ENCODE measurements at places on chromosomes 16 and 17.

GRCh38 chr17:37725601-37726146, 19.2 kb downstream of the HNF1B start:
- DNase-seq, result no peak

DNA sequence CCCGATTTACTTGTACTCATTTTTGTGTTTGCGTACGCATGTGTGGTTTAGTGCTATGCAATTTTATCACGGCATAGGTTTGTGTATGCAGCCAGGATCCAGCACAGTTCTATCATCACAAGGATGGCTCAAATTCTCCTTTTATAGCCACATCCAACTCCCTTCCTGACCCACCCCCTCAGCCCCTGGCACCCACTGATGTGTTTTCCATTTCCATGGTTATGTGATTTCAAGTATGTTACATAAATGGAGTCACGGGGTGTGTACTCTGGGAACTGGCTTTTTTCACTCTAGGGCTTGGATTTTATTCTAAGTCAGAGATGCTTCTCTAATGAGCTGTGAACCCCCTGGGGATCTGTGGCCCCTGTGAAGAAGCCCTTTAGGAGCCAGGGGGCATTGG, 16.8 kb downstream of the IL4R start:
- DNase-seq, result peak; percentile 96

GRCh38 chr16:4082474-4083044, 33.7 kb downstream of the ADCY9 start:
- DNase-seq, result no peak

DNA sequence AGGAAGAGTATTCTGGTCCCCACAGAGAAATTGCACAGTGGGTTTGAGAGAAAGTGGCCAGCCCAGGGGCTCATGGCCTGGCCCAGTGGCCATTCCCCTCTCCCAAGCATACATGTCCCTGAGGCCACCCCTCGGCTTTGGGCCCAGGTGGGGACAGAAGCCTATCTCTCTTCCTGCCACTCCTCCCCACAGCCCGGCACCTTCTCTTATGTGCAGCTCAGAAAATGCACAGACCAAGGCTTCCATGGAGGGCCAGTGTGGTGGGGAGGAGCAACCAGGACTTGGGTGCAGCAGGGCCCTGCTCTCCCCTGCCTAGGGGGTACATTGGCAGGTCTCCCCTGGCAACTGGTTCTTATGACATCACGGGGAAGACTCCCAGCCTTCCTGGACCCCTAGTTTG, at the start of gene C16orf90:
C16orf90 (minus strand) TSS at position 314 of the 400 bp plus-strand sequence; CDS start at position 246, 68 bp downstream.
- no peak for DNase-seq

DNA sequence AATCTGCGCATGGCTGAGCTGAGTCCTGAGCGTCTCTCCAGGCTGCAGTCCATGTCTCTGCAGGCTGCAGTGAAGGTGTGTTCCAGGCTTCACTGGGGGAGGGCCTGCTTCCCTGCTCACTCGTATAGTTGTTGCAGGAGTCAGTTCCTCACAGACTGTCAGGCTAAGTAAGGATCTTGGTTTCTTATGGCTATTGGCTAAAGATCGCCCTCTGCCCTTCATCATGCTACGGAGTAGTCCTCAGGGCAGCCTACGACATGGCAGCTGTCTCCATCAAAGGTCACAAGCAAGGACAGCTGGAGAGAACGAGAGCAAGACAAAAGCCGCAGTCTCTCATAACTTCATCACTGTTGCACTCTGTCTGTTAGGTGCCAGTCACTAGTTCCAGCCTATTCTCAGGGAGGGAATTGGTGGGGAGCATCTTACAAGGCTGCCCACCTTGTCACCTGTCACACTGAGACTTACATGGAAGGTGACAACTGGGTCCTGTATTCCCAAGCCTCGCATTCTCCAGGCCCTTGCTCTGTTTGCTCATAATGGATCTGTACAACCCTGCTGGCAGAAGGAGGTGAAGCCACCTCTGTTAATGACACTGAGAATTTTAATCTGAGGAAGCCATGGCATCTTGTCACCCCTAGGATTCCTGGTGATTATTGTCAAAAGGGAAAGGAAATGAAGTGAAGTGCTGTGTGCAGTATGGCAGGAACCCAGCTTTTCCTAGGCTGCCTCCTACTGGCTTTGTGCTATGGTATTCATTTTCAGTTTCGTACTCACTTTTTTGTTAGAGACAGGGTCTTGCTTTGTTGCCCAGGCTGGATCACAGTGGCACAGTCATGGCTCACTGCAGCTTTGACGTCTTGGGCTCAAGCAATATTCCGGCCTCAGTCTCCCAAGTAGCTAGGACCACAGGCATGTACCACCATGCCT, 43.4 kb downstream of the MFSD11 start:
- no peak for DNase-seq

- DNase-seq, result no peak
Measured at GRCh38 chr17:75698659-75699058, 22.6 kb upstream of the ITGB4 start.

GRCh38 chr17:39739885-39740356, 2.2 kb downstream of the GRB7 start:
- no peak for DNase-seq

- DNase-seq, result no peak
Measured at GRCh38 chr16:11384184-11384955, 39.1 kb downstream of the RMI2 start.

- DNase-seq, result no peak
Measured at GRCh38 chr17:78675836-78676235, 98.6 kb upstream of the DNAH17 start.

DNA sequence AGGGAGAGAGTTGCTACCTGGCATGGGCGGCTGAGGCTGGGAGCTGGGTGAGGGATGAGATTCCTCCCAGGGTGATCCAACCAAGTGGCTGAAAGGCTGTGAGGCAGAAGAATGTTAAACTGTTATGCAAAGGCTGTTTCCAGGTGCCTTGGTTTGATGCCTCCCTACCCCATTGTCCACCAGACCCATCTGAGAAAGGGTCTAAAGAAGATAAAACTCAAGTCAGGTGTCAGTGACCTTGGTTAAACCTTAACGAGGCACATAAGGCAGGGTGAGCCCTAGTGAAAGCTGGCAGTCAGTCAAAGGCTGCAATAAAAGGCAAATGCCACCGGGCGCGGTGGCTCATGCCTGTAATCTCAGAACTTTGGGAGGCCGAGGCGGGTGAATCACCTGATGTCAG, 23.8 kb downstream of the LDHD start:
- no peak for DNase-seq

GRCh38 chr16:74101379-74102137, 195.1 kb upstream of the PSMD7 start:
- no peak for DNase-seq

DNA sequence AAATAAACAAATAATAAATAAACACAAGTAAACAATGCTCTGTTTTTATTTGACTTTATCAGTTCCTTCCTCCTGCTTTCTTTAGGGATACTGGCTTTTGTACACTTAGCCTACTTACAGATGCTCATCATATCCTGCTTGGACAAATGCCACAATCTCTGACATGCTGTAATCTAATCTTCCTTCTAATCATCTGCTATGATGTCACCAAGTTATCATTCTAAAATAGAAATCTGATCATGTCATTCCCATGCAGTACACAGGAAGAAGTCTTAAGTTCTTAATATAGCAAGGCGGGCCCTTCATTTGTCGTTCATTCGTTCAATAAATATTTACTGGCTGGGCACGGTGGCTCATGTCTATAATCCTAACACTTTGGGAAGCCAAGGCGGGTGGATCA, 9.1 kb upstream of the UBB start:
- peak; percentile 62 for DNase-seq

DNA sequence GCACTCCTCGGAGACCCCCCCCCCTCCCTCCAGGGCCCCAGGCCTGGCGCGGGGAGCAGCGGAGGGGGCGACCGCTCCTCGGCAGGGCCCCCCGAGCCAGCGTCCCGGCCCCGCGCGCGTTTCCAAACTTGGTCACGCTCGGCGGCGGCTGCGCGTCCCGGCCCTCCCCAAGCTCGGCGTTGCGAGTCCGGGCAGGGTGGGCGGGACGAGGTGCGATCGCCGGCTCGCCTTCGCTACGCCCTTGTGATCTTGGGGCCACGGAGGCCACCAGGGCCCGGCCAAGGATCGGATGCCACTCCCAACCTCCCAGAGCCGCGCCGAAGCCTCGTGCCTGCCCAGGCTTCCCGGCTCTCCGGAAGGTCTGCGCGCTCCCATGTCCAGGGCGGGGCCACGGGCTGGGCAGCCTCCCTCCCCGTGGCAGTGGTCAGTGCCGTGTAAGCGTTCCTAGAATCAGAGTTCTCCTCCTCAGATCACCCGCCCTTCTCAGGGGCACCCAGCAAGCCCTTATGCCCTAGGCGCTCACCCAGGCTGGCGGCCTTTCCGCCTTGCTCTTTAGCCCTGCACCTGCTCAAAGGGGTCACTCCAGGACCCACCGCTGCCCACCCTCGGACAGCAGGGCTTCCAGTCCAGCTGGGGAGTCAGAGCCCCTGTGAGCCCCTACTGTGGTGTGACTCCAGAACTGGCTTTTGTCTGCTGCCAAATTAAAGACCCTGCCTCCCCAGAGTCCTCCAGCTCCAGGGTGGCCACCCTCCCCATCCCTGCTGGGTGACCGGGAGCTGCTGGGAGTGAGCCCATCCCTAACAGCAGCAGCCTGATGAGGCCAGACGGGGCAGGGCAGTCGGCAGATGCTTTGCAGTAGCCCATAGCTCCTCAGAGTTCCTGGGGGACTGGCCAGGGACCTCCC, 12.2 kb upstream of the MRPS23 start:
- DNase-seq, result no peak

- DNase-seq, result peak; percentile 50
Measured at GRCh38 chr17:44916781-44917241, 1.5 kb upstream of the GFAP start.

- peak; percentile 70 for DNase-seq
Measured at GRCh38 chr16:53022374-53022773, 30.3 kb downstream of the CHD9NB start.

- DNase-seq, result peak; percentile 36
Measured at GRCh38 chr16:58843675-58844074, 109.6 kb upstream of the GOT2 start.

DNA sequence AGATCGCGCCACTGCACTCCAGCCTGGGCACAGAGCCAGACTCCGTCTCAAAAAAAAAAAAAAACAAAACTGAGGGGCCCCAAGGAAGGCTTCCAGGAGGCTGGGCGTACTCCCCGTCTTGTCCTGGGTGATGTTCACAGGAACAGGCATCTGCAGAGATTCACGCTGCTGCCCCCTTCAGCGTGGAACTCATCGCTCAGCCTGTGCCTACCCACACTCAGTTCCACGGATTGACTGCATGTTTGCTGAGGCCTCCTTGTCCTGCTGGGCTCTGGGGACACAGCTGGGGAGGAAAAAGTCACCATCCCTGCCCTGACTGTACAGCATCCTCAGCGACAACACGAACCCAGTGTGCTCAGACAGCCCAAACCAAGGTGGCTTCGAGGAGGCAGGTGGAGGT, 12.9 kb upstream of the OSGIN1 start:
- no peak for DNase-seq

DNA sequence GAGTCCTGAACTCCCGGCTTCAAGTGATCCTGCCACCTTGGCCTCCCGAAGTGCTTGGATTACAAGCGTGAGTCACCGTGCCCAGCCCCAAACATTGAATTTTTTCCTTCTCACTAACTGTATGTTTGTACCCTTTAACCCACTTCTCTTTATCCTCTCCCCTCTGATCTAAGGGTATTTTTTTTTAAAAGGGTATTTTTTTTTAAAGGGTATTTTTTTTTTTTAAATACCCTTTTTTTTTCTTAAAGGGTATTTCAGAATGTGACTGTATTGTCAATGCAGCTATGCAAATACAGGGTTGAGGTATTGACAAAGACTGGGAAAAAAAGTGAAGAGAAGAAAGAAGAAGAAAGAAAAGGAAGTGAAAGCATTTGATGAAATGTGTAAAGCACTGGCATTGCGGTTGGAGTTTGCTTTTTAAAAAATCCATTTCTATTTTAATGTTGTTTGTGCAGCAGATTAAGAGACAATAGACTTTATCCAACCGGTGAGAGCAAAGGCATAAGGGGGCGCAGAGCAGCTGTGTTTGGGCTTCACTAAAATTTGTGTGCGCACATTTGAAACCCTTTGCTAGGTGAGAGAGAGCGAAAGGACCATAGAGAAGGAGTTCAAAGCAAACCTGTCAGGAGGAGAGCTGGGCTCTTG, 42.4 kb downstream of the SYT17 start:
- DNase-seq, result no peak
